ENCODE measurements at places on chromosomes 4 and X.

DNA sequence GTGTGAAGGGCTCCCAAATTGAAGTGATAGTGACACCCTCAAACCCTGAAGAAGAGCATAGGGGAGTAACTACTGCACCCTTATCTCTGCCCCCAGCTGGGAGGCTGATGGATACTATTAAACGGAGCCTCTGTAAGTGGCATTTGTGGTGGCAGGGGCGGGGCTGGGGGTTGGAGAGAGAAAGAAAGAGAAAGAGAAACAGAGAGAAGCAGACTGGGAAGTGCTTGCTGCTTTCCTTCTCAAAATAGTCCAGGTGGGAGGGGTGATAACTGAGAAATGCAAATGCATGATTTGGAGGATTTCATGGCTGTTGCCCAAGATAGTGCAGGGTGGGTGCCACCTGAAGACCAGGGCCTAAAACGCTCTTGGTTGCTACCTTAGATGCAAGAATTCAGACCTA is 253.5 kb upstream of the GATB start:
- DNase-seq = no peak

- no peak for DNase-seq
Observed at GRCh38 chrX:16112428-16112827, 10.9 kb upstream of the GRPR start.

GRCh38 chr4:17511950-17512795 is at the start of gene QDPR:
Gene QDPR (minus strand): TSS chr4:17512090. CDS start chr4:17512054, 36 bp downstream.
- peak; percentile 46 for DNase-seq

- DNase-seq = no peak
Observed at GRCh38 chrX:138982365-138982764, 270.8 kb upstream of the FGF13 start.

DNA sequence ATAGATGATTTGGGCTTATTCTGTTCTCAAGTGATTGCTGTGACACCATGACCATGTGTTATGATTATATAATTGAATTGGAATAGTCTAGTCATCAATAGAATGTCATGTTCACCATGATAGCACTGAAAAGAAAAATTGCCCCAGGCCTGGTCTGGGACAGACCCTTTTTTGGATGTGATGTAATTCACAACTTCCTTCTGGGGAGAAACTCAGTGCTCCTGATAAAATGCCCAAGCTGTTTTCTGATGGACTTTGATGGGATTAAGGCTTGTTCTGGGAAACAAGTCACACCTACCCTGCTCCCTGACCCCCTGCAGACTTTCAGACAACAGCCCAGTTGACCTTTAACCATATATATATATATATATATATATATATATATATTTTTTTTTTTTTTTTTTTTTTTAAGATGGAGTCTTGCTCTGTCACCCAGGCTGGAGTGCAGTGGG is 65.3 kb downstream of the RHOH start:
- no peak for DNase-seq

GRCh38 chr4:167221084-167221483 is 13.2 kb downstream of the SPOCK3 start:
- no peak for DNase-seq

- DNase-seq = no peak
Observed at GRCh38 chr4:149062997-149063396, 620.8 kb upstream of the NR3C2 start.

DNA sequence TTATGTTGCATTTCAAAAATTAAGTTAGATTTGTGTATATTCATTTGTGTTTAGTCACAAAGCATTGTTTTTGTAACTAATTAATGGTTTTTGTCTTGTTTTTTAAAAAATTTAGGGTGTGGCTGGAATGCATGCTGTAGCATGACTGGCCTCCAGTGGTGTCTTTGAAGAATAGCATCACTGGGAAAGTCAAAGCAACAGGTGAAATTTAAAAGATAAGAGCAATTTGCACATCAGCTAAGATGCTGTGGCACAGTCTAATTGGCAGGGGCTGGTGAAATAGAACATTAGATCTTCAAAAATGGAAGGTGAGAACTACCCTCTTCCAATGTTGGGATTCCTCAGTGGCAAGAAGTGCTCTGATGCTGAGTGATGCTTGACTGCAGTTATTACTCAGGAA is 45.3 kb downstream of the ANK2 start:
- peak; percentile 13 for DNase-seq

DNA sequence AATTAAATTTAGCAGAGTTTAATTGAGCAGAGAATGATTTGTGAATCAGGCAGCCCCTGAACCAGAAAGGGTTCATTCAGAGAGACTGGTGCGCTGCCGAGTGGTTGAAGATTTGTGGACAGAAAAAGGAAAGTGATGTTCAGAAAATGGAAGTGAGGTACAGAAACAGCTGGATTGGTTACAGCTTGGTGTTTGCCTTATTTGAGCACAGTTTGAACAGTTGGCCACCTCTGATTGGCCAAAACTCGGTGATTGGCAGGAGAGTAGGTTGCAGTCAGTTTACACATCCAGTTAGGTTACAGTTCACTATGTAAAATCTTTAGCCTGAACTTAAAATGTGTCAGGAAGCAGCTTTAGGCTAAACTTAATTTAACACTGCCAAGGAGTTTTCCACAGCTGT is 14.9 kb downstream of the MID1IP1 start:
- no peak for DNase-seq

DNA sequence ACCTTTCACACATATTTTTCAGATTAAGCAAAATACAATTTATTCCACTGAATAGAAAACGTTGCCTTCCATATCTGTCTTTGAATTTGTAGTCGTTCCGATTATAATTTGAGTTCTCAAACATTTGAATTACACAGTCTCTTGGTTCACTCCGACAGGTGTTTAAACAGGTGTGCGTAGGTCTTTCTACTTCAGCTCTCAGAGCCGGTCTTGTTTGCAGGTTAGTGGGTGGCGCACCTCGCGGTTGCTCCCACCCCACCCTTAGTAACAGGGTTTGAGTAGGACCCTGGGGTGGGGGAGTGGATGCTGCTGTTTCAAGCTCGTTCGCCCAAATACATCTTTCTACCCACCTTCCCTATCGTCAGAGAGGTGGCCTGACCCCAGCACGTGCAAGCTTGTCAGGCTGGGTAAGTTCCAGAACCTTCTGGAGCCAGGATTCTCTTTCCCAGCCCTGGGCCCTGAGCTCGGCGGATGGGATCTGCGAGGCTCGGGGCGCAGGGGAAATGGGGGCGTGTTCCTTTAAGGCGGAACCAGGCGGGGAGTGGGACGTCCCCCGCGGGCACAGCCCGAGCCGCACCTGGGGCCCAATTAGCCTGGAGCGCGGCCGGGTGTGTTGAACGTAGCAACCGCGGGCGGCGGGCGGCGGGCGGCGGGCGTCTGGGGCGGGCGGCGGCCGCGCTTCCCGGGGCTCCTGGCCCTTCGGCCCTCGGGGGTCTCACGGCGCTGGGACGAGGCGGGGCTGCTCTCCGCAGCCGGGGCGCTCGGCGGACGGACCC is at the start of gene FAM149A:
FAM149A (plus strand) TSS at position 591 of the 776 bp plus-strand sequence.
- DNase-seq = no peak

DNA sequence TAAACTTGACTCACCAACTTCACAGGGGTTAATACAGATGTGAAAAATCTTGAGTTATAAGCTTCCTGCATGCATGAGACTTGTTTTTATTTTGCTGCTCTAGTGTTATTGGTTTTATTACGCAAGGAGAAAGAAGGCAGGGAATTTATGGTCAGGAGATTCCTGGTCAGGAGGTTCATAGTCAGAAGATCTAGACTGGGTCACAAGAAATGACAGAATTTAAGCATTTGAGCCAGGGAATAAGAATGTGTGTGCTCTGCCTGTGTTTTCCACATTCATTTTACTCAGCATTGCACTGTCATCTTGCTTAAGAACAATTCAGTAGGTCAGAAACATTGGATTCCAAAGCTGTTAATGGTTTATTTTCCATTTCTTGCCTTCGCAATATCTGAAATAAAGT is 2522.1 kb downstream of the ARAP2 start:
- DNase-seq = peak; percentile 80

DNA sequence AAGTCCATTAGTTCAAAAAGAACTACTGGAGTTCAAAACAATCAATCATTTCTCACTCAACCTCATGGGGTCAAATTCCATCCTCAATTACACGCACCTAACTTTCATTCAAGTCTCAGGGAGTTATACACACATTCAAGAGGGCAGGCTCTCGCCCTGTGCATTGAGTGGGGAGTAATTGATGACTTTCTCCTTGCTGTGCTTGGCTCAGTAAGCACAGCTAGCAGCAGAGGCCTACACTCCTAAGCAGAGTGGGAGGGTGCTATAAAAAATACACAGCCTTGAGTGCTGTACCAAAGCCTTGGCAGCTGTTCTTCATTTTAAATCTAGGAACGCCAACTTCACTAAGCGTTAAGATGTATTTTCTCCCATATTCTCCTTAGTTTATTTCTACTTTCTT is 958.3 kb upstream of the ADGRL3 start:
- no peak for DNase-seq

- peak; percentile 69 for DNase-seq
Observed at GRCh38 chr4:86130160-86130933, 229.5 kb downstream of the MAPK10 start.

DNA sequence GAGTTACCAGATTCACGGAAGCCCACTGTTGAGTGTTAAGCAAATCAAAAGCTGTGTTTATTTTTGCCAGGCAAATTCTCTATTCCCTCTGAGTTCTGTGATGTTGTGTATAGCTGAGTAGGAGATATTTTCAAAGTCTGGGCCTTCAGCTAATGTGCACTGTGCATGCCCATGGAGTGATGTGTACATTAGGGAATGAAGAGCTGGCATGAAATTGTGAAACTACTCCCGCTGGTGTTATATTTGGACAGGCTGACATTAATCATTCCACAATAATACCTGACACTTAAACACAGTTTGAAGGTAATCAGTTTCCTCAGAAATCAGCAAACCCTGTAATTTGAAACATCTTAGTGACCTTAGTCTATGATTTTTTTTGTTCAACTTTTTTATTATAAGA is 88.1 kb upstream of the MBNL3 start:
- DNase-seq = peak; percentile 31

DNA sequence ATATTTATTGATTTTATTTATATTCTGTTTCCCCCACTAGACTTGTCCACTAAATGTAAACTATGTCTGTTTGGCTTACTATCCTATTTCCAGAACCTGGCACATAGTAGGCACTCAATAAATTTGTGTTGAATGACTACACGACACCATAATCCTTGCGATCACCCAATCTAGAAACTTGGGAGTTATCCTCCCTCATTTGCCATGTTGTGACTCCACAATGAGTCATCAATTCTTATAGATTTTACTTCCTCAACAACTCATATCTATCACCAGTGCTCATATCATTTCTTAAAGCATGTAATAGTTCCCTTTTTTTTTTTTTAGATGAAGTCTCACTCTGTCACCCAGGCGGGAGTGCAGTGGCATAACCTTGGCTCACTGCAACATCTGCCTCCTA is 39.9 kb upstream of the VAMP7 start:
- DNase-seq = no peak

GRCh38 chrX:97290199-97290598 is 406.5 kb downstream of the RPA4 start:
- no peak for DNase-seq

DNA sequence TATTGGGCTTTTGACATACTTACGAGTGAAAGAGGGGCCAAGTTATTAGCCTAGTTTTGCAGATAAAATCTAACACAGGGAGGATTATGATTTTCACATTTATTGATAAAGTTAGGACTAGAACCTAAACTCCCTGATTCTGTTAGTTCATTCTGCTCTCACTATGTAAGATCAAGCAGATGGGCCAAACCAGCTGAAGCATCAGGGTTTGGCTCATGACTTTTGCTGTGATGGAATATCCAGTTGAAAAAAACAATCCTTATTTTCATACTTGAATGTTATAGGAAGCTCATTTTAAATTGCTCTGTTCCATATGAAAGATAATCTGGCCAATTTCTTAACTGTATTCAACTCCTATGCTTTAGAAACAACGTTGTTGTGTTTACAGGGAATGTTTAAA is 21.2 kb downstream of the SPRY1 start:
- DNase-seq = no peak

DNA sequence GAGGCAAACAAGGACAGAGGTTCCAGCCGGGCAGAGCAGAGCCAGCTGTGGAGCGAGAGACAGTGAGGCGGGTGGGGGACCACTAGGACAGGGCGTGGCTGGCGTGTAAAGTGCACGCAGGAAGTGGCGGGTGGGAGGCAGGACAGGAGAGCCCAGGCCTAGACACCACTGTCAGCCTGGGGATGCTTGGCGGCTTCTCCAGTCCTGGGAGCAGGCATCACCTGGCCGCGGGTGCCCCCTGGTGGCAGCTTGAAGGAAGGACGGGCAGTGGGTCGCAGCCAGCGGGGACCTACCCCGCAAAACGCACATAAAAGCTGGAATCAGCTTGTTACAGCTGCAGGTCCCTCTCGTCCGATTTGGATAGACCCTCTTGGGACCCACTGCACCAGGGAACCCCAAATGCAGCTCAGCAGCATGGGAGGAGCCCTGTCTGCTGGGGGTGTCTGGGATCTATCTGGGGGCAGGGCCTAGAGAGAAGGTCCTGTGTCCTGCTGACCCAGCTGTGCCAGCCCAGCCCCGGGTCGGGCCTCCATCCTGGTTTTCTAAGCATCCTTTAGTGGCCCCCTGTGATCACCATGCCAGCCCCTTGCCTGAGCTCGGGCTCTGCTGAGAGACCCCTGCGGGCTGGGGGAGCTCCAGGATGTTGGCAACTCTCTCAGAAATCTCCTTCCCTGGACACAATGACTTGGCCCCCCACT is 57.7 kb downstream of the WFS1 start:
- DNase-seq = peak; percentile 33

DNA sequence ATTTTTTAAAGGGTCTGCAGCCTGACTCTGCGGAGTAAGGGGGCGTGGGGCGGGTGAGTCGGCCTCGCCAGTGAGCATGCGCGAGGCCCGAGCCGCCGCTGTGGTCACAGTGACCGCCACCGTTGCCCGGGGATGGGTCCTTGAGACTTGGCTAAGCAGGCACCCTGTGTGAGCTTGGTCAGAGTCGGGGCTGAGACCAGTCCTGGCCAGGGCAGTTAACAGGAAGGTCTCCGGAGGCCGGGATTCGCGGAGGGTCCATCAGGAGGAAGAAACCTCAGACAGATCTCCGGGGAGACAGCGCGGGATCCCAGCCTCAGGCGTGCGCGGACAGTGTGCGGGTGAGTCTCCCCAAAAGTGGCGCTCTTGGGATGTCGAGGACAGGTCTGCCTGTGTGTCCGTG is 1384.4 kb upstream of the PCDH10 start:
- no peak for DNase-seq

DNA sequence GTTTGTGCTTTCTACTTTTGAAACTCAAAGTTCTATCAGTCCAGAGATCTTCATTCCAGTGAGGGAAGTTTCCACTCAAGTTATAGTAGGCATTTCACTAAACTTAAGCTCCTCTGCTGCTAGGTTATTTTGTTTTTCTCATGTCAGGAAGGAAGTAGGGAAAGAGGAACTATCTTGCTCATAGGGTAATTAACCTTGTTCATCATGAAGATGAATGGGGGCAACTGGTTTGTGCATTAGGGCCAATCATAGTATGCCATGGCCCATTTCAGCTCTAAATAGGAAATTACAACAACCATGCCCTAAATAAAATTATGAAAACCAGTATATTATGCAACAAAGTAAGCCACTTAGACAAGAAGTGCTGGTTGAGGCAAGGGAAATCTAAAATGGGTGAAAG is 804.7 kb upstream of the NDST4 start:
- DNase-seq = no peak

- DNase-seq = no peak
Observed at GRCh38 chr4:24743206-24743605, 52.2 kb upstream of the SOD3 start.

Measured in amniotic epithelial cell (primary cell).